ENCODE measurements at places on chromosomes 5 and 9.

DNA sequence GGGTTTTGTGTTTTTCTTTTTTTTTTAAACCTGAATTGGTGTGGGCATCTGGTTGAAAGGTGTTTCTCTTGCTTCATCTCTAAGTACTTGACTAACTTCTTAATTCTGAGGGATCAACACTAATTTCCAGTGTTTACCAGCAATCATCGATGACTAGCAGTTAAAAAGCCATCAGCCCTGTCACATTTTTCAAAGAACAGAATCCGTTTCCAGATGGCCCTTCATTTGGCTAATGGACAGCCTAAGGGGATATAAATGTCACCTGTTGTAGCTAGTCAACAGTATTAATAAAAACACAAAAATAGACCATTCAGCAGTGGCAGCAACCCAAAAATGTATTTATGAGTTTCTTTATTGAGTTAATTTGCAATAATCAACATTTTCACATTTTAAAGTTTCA, 1076.5 kb downstream of the MAT2B start:
- no peak for DNase-seq

GRCh38 chr5:148928141-148928540, 101.7 kb downstream of the ADRB2 start:
- DNase-seq = no peak

GRCh38 chr5:102600964-102601363, 102.2 kb upstream of the SLCO6A1 start:
- DNase-seq = no peak

GRCh38 chr9:134899818-134900217, 17.9 kb downstream of the FCN1 start:
- no peak for DNase-seq

GRCh38 chr9:37034305-37034937, 353 bp upstream of the PAX5 start:
- peak; percentile 58 for DNase-seq

- no peak for DNase-seq
Observed at GRCh38 chr5:132215329-132215728, 12.3 kb downstream of the P4HA2 start.

GRCh38 chr5:169945831-169946261, 34.4 kb downstream of the INSYN2B start:
- no peak for DNase-seq

- peak; percentile 10 for DNase-seq
Observed at GRCh38 chr9:91500509-91501014, 76.9 kb upstream of the NFIL3 start.

DNA sequence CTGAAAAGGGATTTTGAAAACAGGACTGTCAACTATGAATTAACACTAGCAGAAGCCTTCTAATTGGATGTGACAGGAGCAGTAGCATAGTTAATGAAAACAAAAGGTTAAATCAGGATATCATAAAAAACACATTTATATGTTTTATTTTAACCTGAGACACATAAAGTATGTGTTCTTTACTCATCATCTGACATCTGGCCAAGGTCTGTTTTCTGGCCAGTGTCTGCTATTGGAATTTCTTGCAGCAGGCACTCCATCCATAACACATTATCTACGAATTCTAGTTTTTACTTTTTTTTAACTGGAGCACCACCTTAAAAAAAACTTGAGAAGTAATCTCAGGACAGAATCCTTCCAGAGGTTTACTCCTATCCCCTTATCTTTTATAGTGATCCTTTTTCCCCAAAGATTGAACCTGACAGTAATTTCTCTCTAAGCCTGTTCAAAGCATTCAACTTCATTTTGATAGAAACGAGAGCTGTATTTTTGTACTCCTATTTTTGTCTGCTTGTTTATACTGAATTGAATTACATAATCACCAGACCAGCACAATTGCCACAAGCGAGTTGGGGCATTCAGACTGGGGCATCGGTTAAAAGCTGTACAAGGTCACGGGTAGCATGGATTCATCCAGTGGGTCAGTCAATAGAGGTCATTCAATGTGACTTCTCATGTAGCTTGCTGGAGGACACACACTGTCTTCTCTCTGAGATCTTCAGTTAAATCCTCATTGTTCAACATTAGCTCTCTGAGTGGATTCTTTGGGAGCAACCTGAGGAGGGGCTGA, 205.6 kb upstream of the CLINT1 start:
- DNase-seq = no peak

GRCh38 chr5:10167806-10168205, 81.9 kb downstream of the ATPSCKMT start:
- no peak for DNase-seq

GRCh38 chr5:73221726-73222125, 48.7 kb downstream of the TMEM174 start:
- no peak for DNase-seq

- no peak for DNase-seq
Observed at GRCh38 chr5:91706785-91707520, 323.8 kb upstream of the ARRDC3 start.

- no peak for DNase-seq
Observed at GRCh38 chr5:135194573-135195269, 160.7 kb upstream of the PITX1 start.

DNA sequence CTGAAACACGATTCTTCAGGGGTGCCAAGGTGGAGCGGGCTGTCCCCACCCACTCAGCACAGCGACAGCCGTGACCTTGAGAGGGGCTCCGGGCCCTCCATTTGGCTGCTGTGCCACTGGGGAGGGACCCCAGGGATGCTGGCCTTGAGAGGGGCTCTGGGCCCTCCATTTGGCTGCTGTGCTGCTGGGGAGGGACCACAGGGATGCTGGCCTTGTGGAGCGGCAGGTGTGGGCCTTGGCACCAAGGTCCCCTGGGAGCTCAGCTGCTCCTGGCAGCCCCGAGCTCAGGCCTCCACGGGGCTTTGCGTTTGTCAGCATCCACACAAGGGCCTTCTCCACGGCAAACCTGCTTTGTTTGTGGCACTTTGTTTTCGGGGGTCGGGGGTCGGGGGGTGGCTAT, 137.6 kb upstream of the LPCAT1 start:
- no peak for DNase-seq

- DNase-seq = no peak
Observed at GRCh38 chr5:169003721-169004541, 297.0 kb downstream of the SLIT3 start.

DNA sequence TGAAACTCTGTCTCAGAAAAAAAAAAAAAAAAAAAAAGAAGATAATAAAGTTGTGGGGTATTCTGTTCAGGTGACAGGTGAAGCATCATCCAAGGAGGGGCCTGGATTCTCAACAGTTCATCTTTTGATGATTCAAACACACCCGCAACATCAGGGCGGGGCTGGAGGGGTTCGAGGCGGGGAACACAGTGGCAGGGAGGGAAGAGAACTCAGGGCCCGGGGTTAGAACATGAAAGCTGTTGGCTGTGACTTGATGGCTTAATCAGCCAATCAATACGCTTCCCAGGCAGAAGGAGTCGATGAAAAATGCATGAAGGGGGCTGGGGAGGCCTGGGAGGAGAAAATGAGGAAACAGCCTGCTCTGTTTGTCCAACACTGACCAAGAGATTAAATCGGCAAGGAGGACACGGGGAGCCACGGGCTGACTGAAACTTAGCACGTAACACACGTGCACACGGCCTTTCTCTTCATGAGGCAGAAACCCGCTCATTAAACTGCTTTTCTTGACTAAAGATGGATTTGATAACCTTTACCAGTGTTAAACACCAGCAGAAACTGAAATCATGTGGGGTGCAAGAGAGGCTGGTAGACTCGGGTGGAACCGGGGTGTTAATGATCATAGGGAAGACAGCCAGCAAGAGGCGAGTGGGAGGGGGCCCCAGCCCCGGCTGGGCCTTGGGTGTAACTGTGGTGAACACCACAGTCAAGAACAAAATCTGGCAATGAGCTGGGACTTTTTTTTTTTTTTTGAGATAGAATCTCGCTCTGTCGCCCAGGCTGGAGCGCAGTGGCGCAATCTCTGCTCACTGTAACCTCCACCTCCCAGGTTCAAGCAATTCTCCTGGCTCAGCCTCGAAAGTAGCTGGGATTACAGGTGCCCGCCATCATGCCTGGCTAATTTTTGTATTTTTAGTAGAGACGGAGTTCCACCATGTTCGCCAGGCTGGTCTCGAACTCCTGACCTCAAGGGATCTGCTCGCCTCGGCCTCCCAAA, 105.7 kb upstream of the RAPGEF1 start:
- peak; percentile 30 for DNase-seq

DNA sequence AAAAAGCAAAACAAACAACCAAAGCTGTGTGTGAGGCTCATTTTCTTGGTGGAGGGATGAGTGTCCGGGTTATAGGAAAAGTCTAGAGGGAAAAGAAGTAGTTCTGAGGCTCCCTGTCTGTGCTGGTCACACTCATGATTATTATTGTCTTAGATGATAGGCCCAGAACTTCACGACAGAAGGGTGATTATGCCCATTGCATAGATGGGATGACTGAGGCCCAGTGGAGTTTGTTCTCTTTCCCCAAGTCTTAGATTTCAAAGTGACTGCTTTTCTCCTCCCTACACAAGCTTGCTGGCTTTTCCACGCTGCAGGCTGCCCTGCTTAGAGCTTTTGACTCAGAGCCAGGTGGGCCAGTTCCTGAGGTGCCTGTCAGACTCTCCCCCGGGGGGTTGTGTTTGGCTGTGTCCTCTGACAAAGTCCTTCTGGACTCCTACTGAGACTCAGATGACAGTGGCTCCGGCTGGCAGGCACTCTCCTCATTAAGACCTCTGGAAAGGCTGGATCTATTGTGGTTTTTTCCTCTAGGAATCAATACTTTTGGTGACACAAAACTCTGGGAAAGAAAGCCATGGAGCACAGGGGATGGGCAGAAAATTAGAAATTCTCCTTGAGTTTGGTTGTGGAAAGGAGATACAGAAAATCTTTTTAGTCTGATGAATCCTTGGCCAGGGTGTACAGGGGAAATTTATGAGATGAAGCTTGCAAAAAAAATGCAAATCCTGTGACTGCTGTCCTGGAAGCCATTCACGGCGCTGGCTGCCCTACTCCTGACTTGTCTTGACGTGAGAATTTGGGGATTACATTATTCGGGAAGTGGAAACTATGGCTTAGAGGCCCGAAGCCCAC, 120.9 kb downstream of the NSG2 start:
- no peak for DNase-seq

DNA sequence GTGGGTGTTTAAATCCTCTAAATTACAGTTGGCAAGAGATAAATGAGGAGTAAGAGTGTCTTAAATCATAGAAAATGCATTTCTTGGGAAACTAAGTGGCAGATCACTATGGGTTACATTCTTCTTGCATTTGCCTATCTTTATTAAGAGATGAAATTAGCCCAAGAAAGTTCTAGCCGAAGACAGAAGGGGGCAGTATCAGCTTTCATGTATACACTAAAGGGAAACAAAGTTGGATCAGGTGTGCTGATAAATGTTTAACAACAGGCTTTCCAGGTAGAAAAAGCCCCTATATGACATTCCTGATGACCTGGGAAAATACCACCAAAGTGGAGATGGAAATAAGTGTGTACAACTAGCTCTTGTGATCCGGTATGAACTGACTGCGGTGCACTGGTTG, 81.9 kb upstream of the TLR4 start:
- DNase-seq = no peak

DNA sequence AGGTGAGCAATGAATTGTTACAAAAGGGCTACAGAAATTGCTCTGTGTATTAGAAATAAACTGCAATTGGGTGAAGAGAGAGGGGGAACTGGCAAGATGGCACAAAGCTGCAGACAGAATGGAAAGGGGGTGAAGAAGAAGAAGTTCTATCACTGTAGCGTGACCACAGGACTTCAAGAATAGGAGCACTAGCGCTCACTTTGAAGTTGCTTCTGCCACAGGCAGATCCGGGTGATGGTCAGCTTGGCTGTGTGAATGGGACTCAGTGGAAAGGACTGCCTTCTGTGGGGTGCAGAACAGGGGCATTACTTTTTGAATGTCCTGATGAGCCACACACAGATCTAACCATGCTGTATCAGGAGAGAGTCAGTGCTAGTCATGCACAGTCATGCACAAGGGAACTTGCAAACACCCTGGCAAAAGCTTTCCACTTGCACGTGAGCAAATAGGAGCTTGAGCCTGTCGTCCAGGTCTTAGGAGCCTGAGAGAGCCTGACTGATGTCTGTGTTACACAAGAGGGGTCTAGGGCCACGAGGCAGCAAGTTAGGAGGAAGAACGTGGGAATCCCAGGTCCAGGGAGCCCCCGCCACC, 16.3 kb downstream of the IL5 start:
- DNase-seq = no peak

GRCh38 chr5:112318346-112318745, 100.7 kb downstream of the EPB41L4A start:
- no peak for DNase-seq

DNA sequence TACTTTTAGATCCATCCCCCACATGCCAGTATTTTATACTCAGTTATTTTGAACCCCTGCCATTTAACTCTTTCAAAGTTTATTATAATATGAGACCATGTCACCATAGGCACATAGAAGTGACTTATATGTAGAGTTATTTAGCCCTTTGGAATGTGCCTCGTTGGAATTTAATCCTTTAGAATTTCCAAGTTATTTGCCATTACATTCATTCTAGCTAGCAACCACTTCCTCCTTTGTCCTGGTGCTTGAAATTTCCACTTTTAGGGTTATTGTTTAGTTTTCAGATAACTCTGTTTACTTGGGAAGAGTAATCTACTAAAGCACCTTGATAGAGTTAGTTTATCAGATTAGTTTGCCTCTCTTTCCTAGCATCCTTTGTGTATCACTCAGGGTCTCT, 82.8 kb upstream of the TLE1 start:
- no peak for DNase-seq

DNA sequence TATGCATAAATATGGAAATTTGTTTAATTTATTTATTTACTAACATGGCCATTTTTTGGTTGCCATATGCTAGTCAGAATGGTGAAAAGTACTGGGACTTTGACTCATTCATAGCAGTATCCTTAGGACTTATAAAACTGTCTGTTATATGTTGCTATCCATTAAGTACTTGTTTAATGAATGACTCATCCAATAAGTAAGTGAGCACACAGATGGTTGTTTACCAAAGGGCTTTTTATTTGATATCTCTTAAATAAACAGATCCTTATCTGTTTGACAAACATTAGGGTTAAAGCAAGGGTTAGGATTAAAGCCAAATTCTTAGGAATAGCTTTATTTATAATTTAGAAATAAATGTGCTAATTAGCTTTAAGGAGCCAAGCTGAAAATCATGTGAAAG, 183.4 kb downstream of the FBXO4 start:
- DNase-seq = no peak

- no peak for DNase-seq
Observed at GRCh38 chr5:19031491-19031890, 956.5 kb downstream of the CDH18 start.

- no peak for DNase-seq
Observed at GRCh38 chr5:81065492-81065891, 105.3 kb downstream of the RASGRF2 start.

DNA sequence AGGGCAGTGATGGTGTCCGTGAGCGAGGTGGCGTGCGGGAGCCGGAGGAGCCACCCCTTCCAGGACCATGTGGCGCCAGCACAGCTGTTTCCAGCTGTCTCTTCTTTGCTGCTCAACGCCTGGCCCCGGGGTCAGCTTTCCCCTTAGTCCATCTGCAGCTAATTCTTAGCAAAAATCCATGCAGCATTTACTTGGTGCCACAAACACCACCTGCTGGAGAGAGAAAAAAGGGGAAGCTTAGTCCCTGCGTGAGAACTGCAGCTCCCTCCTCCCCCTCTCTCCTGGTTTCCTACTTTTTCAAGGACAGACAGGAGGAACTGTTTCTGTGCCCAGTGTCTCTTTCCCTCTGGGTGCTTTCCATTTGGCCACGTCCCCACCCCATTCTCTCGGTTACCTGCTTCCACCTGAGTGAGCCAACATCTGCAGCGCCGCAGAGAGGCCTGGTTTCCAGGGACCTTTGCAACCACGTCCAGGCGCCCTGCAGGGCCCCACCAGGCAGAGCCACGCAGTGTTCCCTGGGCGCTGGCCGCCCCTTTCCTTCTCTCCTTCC, 3.4 kb downstream of the SLC6A19 start:
- no peak for DNase-seq

Data from stimulated activated CD4-positive, alpha-beta T cell treated with anti-CD3 and anti-CD28 coated beads, Interleukin-15, amount 100 ng/mL, for 24 hours (primary cell).